Large intestine (tissue), 12 donors: ENCODE measurements at places on chromosomes 2 and 18.

GRCh38 chr18:77077941-77078689 is 54.5 kb downstream of the MBP start:
- H3K36me3 ChIP-seq: peaks cover 10% of the 10 kb centered on the region
- H3K27me3 ChIP-seq: no peaks in the 10 kb centered on the region
- DNase-seq: no peak
- H3K4me3 ChIP-seq: no peak overlapping the region

DNA sequence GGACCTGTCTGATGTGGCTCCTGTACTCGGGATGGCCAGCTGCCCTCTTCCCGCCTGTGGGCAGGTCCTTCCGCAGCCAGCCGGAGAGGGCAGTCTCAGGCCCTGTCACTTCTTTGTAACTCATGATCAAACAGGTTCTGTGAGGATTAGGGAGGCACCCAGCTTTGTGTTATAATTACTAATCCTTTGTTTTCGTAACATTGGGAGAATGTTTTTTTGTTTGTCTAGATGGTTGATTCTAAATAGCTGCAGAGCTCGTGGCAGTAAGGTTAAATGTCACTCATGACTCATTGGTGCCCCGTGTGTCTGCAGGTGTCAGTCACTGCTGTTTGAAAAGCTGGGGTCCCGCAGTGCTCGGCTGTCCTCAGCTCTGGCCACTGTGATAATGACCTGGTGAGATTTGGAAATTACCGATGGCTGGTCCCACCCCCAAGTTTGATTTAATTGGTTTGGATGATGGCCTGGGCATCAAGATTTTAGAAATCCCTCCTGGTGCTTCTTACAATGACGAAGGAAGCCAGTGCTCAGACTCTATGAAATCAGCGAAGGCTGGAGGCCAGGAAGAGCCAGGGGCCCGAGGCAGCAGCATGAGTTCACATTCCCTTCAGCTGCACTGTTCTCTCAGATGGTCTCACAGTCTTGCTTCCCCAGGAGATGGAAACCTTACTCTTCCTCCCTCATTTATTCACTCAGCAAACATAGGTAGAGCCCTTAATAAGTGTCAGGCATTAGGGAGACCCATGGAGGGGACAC is 172.8 kb downstream of the VAPA start:
- H3K36me3 ChIP-seq: no peaks in the 10 kb centered on the region
- H3K4me3 ChIP-seq: no peak overlapping the region
- no peak for DNase-seq
- peaks cover 13% of the 10 kb centered on the region for H3K4me1 ChIP-seq
- no peaks in the 10 kb centered on the region for H3K27me3 ChIP-seq

DNA sequence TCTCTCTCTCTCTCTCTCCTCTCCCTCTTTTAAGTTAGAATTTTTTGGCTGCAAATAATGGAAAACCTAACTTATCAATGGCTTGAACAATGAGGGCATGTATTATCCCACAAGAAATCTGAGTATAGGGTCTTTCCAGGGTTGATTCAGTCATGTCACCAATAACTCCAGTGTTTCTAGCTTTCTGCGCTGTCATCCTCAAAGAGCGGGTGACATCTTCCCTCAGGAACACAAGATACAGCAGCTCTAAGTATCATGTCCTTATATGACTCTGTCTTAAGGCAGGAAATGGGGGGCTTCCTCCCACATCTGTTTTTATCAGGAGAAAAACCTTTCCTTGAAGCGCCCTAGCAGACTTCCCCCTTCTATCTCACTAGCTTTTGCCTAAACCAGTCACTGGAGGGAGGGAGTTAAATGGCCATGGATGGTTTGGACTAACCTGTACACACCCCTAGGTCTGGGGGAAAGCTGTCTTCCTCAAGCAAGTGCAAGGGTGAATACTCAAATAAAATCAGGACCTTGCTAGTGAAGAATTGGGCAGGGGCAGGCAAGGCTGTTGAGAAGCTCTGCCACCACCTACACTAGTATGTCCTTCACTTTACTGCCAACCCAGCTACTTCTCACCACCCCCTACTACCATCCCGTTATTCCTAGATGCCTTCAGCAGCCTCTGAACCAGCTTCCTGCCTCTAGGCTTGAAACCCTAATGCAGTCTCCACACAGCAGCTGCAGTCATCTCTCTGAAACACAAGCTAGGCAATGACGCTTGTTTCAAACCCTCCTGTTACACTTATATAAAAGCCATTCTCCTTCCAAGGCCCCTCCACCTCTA is 7.5 kb upstream of the TUBA4A start:
- no peaks in the 10 kb centered on the region for H3K36me3 ChIP-seq
- H3K27ac ChIP-seq: no peak overlapping the region
- H3K4me3 ChIP-seq: no peak overlapping the region
- no peak for DNase-seq
- H3K27me3 ChIP-seq: peaks cover 13% of the 10 kb centered on the region

DNA sequence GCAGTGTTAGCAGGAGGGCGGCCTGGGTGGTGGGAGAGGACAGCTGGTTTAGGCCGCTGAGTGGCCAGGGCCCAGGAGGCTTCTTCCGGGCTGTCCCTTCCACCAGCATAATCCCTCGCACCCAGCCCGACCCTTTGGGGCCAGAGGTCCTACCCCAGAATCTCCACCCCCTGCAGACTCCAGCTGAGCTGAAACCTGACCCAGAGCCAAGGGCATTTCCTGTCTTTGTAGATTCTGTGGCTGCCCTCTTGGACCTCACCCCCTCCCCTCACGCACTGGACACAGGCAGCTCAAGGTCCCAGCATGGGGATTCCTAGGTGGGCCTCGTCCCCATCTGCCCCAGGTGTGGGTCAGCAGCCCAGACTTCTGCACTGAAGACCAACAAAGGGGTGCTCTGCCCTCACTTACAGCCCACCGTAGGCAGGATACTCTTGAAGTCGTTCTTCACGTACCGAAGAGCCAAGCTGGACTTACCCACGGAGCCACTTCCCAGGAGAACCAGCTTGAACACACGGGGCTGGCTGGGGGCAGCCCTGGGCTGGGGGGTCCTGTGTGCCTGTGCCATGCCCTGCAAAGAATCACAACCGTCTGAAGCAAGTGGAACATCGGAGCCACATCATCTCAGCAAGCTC is 4.8 kb downstream of the RAB17 start:
- H3K4me1 ChIP-seq: peaks cover 8% of the 10 kb centered on the region
- H3K27ac ChIP-seq: no peak overlapping the region
- DNase-seq: no peak
- H3K4me3 ChIP-seq: no peak overlapping the region
- H3K36me3 ChIP-seq: peaks cover 36% of the 10 kb centered on the region

DNA sequence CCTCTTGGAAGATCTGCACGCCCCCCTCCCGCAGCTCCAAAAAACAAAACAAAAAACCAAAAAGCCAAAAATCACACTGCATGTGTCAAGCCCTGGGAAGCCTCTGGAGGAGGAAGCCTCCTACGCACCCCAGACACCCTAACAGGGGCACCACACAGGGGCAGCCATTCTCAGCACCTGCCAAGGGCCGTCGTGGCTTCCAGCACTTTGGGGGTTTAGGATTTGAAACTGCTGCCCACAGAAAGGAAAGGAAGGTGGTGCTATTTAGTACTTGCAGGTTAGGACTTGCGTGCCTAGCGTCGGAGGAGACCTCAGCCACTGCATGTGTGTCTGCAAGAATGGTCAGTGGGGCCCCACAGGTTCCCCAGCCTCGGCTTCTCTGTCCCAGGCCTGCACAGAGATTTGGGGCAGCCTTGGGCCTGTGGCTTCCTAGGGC is 419 bp upstream of the GPR55 start:
- H3K27ac ChIP-seq: no peak overlapping the region
- H3K27me3 ChIP-seq: no peaks in the 10 kb centered on the region
- DNase-seq: no peak
- H3K4me3 ChIP-seq: no peak overlapping the region

GRCh38 chr2:37802899-37803379 is 122.1 kb upstream of the RMDN2 start:
- no peak overlapping the region for H3K4me3 ChIP-seq
- no peaks in the 10 kb centered on the region for H3K4me1 ChIP-seq
- H3K27me3 ChIP-seq: no peaks in the 10 kb centered on the region
- no peak for DNase-seq
- no peak overlapping the region for H3K27ac ChIP-seq

DNA sequence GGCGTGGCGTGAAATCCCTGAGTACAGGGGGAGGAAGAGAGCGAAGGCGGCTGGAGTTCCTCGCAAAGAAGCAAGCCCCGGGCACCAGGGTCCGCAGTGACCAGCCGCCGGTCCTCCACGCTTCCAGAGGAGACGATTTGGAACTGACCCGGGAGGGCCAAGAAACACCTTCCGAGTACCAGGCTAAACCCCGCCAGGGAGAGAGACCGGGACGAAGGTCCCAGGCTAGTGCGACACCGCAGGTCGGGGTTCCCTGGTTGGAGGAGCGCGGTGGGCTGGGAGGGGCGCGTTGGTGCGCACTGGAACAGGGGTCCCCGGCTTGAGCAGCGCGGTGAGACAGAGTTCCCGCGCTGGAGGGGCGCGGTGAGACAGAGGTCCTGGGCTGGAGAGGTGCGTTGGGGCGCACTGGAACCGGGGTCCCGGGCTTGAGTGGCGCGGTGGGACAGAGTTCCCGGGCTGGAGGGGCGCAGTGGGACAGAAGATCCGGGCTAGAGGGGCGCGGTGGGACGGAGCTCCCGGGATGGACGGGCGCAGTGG is 901 bp downstream of the WDFY1 start:
- H3K27me3 ChIP-seq: no peaks in the 10 kb centered on the region
- H3K4me3 ChIP-seq: peak overlapping the region; percentile 93
- H3K4me1 ChIP-seq: peaks cover 18% of the 10 kb centered on the region
- H3K27ac ChIP-seq: peak overlapping the region; percentile 83
- H3K36me3 ChIP-seq: no peaks in the 10 kb centered on the region

DNA sequence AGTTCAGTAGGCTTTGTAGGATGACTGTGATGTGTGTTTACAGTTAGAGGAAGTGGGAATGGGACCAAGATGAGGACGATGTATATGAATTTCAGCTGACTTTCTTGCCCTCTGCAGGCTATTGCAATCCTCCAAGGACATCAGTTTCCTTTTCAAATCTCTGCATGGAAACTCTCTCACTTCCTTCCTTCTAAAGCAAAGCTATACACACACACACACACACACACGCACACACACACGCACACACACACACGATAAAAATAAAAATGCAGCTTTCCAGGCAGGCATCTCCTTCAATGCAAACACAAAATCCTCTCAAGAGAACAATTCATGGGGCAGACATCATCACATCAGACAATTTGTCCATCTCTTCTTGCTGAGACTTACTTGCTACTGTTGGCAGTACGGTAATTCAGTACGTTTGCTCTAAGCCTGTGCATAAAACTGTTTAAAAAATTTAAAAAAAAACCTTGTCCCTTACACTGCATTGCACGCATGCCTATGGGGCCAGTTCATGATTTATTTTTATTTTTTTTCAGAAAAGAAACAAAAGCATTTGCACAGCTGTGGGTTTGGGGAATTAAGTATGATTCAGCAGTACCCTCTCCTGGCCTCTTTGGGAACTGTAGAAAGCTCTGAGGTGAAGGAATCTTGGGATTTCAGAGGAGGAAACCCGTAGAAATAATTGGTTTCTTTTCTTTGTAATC is 27.1 kb upstream of the ICOS start:
- H3K4me1 ChIP-seq: no peaks in the 10 kb centered on the region
- H3K27ac ChIP-seq: peak overlapping the region; percentile 21
- no peaks in the 10 kb centered on the region for H3K27me3 ChIP-seq
- H3K4me3 ChIP-seq: no peak overlapping the region

DNA sequence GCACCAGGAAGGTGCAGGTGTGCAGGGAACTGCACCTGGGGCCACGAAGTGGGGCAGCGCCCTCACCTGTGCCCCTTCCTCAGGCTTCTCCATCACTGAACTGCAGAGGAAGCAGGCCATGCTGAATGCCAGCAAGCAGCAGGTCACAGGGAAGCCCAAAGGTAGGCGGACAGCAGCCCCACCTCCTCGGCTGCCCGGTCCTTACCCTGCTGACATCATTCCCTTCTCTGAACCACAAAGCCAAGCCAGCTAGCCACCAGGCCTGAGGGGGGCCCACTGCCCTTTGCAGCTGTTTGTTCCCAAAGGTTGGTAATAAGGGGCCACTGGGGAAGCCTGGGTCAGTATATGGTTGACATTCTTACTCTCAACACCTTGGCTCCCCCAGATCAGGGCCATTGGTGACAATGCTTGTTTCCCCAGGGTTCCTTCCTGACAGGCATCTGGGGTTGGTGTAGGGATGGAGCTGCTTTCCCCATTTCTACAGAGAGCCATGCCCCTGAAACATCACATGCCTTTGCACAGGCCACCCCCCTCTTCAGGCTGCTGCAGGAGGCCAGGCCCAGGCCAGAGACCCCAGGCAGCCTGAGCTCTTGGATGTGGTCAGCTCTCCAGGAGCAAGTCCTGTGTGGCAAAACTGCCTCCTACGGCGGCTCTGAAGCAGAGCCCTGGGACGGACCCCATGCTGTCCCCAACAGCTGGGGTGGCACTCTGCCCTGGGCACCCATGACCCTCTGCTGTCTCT is 47.8 kb downstream of the FAM168B start:
- no peak overlapping the region for H3K4me3 ChIP-seq
- H3K4me1 ChIP-seq: no peaks in the 10 kb centered on the region
- H3K36me3 ChIP-seq: peaks cover 39% of the 10 kb centered on the region

DNA sequence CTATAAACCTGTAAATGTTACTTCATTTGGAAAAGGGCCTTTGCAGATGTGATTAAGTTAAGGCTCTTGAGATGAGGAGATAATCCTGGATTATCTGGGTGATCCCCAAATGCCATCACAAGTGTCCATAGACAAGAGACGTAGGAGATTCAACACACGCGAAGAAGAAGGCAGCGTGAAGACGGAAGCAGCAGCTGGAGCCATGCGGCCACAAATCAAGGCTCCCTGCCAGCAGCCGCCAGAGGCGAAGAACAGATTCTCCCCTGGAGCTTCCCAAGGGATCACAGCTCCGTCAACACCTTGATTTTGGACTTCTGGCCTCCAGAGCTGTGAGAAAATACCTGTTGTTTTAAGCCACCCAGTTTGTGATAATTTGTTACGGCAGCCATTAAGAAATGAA is 11.0 kb upstream of the VAPA start:
- no peaks in the 10 kb centered on the region for H3K36me3 ChIP-seq
- H3K27me3 ChIP-seq: no peaks in the 10 kb centered on the region
- DNase-seq: no peak
- H3K27ac ChIP-seq: no peak overlapping the region
